ENCODE measurements at places on chromosomes 12 and 14.

DNA sequence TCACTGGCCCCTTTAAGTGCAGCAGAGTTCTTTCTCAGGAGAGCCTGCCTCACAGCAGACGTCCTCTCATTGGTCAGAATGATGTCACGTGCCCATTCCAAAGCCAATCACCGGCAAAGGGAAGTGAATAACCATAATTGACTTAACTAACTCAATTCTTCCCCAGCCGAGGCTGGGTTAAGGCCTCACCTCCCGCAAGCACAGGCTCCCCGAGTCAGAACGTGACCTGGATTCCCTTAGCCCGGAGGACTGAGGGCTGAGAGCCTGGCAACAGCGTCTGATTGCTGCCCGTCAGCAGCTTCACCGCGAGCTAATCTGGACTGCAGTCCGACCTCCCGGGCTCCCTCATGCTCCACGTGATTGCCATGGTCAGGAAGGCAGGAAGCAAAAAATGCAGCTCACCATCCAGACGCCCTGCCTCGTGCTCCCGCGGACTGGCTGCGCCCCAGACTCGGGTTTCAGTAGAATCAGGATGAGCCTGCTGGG lies 92.1 kb upstream of the FZD10 start:
- no peak for DNase-seq

DNA sequence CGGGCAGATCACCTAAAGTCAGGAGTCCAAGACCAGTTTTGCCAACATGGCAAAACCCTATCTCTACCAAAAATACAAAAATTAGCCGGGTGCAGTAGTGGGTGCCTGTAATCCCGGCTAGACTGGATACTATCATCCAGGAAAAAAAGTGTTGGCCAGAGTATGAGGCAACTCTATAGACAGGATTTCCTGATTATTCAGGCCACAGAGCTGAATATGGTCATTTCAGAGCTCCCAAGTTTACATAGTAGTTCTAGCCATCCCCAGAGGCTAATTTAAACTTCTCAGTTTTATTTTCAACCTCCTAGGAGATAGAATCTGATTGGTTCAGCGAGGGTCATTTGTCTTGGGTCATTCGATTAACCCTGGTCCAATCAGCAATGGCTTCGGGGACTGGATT lies 7.3 kb downstream of the RPGRIP1 start:
- no peak for DNase-seq

DNA sequence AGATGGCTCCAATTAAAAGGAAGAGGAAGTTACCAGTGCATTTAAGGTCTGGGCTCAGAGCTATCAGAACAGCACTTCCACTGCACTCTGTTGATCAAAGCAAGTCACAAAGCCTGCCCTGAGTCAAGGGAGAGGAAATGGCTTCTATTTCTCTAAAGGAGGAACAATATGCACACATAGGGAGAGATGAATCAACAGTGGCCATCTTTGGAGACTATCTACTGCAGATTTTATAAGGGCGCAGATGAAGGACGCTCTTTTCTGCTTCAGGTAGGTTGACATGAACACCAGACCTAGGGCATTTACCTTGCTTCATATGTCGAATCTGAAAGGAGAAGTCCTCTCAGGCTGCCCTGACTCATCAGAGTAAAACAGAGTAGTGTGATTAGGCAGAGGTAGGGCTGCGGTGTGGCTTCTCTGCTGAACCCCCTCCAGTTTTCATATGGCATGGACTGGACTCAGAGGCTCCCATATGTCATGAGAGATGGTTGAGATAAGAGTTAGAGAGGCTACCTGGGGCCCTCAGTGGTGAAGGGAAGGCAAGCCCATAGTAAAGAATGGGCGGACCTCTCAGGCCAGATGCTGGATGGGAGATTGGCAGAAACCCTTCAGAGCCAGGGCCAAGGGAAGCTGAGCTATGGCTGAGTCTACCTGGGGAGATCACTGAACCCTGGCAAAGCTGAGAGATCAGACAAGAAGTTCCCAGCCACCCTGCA lies 84.4 kb downstream of the ARF6 start:
- no peak for DNase-seq

GRCh38 chr12:74241341-74241740 lies 296.3 kb upstream of the ATXN7L3B start:
- DNase-seq = no peak

DNA sequence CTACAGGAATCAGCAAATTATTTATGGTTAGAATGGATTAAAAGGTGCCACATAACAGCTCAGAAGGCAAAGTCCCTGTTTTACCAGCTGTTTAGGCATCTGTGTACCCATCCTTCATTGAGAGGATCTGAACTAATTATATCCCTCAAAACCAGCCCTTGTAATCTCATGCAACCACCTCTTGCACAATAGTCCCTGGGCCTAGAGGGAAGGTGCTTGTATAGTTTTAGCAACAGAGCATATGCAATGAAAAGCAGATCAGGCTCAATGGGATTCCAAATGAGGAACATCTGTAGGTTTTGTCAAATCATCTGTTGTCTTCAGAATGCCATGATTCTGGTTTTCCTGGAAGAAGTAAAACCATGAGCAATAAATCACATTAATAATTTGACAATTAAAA lies 26.0 kb upstream of the GLIPR1L2 start:
- DNase-seq = no peak

DNA sequence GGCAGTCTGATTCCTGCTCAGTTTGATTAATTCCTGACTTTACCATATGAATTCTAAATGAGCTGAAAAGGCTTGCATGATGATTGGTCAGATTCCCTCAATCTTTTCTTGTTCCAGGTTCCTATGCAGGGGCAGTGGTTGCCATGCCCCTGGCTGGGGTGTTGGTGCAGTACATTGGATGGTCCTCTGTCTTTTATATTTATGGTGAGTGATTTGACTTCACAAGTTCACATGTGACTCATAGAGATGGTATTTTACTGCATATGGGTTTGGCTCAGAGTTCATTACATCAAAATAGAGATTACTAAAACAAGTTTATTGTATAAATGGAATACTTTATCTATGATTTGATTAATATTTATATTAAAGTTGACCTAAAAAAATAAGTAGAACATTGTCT lies 44.8 kb downstream of the SLC17A8 start:
- DNase-seq = no peak

DNA sequence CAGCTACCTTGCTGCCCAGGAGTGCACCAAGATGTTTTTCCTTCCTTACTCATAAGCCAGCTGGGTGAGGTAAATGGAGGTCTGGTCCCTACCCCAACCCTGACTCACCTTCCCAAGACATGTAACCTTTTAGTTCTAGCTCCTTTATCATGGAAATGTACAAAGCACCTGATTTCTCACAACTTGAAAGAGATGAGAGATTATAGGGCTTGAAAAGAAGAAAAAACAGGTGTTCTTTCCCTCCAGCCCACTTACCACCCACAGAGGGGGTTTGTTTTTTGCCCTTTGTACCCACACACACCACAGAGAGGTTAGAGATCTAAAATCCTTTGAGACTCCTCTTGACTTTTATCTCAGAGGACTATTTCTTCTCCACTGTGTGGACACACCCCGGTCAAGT lies 21.1 kb downstream of the PLXNC1 start:
- DNase-seq = no peak

GRCh38 chr12:46830731-46831334 lies 5.0 kb upstream of the SLC38A4 start:
- DNase-seq = no peak

- no peak for DNase-seq
Observed at GRCh38 chr14:68507544-68508081, 285.3 kb downstream of the ZFP36L1 start.

GRCh38 chr12:124418791-124419190 lies 123.9 kb downstream of the RFLNA start:
- DNase-seq = no peak

Data from KG1 (cell line).